ENCODE measurements at places on chromosomes 5 and 9.

DNA sequence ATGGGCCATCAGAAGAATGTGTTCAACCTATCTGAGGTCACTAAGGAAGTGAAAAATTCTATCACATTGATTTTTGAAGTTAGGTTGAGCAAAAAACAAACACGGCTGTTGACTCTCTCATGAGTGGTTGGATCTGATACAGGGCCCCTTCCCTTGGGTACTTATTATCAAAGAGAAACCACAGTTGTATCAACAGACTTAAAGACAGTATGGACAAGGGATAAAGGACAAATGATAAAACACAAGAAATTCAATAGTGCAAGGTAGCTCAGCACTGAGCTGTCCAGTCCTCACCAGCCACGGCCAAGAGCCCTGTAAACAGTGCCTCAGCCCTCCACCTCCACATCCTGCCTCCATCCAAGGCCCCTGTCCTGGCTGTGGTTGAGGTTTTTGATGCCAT is 86.9 kb downstream of the UBE2QL1 start:
- no peak for DNase-seq

DNA sequence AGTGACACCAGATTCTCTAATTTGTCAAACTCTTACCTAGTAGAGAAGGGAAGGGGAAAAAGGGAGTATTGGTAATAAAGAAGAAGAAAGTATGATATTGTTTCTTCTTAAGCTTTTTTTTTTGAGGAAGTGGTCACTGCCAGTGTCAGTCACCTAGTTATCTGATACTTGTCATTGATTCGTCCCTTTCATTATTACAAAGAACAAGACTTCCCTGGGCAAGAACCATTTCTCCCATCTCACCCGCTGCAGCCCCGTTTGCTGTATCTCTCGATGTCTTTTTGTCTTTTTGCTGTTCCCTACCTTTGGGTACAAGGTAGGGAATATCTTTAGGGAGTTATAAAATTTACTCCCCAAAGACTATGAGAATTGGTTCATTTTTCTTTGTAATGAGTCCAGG is 249.0 kb downstream of the ARHGAP26 start:
- DNase-seq: no peak

GRCh38 chr5:178322736-178323540 is 90.3 kb upstream of the PHYKPL start:
- no peak for DNase-seq

DNA sequence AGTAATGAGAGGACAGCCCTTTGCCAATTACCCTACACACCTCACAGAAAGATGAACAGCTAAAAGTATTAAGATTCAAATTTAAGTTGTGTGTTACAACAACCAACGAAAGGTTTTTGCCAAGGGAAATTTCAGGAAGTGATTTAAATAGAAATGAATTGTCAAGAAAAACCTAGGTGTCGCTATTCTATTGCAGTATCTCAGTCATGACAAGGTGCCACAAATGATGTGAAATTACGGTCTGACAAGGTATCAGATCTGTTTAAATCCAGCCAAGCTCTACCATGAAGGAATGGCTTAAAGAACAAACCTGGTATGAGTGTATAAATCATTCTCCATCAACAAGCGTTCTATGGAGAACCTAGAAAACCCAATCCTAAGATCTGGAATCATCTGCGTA is 189.7 kb downstream of the ATPSCKMT start:
- no peak for DNase-seq

GRCh38 chr5:31664566-31664965 is 25.6 kb downstream of the PDZD2 start:
- DNase-seq: no peak

DNA sequence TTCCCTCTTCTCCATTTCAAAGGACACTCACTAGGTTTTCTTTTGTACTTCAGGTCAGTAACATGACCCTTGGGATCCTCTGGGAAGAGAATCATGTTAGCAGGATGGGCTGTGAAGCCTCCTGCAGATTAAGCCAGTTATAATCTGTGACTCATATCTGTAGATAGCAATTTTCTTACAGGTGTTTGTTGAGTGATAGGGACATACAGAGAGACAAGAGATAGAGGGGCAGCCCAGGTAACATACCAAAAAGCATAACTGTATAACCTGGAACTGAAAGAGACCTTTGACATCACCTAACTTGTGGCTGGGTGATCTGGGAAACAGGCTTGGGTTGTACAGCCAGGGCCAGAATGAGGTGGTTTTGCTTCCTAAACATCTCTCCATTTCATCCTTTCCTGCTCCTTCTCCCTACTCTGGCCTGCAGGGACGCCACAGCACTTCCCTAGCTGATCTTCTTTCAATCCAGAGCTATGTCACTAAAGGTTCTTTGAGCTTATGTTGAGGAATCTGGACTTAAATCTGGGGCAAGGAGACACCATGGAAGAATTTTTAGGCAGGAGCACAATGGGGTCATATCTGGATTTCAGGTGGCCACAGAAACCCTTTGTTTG is 21.0 kb upstream of the PPARGC1B start:
- DNase-seq: no peak

GRCh38 chr5:1685066-1685465 is 114.6 kb downstream of the MRPL36 start:
- DNase-seq: no peak

- no peak for DNase-seq
Measured at GRCh38 chr5:165805756-165806155, 2300.3 kb downstream of the MAT2B start.

DNA sequence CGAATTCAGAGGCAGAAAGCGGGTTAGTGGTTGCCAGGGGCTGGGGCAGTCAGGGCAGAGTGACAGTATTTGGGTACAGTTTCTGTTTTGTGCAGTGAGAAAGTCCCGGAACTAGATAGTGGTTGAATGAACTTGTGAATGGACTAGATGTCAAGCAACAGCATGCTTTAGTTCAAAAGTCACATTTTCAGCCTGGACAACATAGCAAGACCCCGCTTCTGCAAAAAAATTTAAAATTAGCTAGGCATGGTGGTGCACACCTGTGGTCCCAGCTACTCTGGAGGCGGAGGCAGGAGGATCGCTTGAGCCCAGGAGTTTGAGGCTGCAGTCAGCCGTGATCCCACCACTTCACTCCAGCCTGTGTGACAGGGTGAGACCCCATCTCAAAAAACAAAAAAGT is 8.4 kb downstream of the NOTCH1 start:
- DNase-seq: no peak

DNA sequence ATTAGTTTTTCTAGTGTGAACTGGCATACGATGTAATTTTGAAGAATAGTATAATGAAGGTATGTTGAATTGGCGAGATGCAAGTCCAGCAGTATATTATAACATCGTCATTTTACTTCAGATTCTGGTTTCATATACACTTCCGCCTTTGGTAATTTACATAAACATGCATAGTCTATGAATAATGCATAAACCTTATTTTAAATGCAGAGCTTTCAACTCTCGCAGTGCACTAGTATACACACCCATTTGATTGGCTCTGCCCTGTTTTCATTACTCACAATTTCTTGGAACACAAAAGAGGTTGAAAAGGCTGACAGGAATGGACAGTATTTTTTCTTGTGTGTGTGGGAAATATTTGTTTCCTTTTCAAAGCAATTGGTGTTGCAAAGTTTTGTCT is 128.9 kb upstream of the CCNH start:
- no peak for DNase-seq

DNA sequence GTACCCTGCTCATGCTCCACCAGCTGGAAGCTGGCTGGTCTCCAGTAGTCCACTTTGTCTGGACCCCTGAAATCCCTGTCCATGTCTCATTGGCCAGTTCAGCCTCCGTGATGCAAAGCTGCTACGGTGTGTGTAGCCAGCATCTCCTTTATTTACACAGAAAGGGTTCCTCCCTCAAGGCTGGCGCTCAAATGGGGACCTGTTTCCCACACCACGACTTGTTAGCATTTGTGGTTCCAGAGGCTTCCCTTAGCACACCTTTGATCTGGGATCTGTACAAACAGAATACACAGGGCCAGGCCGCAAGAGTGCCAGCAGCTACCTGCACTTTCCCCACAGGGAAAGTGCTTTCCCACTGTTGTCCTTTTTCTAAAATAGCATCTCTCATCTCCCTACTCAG is 5.7 kb upstream of the SMU1 start:
- no peak for DNase-seq

- no peak for DNase-seq
Measured at GRCh38 chr5:178483620-178484019, 106.6 kb downstream of the COL23A1 start.

DNA sequence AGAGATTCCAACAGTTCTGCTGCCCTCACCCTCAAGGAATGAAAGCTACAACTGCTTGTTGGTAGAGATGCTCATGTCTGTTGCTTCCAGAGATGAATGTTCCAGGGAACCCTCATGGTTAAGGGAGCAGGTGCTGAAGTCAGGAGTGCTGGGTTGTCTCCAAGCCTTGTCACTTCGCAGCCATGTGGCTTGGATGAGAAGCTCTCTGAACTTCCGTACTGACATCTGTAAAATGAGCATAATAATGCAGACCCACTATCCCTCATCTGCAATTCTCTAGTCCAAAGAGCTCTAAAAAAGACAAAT is 133.3 kb upstream of the ADRA1B start:
- no peak for DNase-seq

DNA sequence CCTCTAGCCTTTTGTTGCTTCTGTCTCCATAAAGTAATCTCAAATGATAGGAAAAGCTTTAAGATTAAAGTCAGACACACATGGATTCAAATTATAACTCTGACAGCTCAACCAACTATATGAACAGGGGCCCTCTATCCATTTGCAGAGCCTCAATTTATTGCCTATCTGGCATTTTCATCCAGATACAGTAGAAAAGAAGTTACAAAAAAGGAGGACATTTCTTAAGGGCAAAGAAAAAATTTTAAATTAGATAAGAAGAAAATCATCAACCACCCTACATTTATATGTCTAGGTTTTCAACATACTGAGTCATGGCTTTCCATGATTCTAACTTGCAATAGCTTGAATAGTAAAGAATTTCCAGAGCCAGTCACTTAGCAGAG is 567.2 kb downstream of the CAAP1 start:
- DNase-seq: no peak

DNA sequence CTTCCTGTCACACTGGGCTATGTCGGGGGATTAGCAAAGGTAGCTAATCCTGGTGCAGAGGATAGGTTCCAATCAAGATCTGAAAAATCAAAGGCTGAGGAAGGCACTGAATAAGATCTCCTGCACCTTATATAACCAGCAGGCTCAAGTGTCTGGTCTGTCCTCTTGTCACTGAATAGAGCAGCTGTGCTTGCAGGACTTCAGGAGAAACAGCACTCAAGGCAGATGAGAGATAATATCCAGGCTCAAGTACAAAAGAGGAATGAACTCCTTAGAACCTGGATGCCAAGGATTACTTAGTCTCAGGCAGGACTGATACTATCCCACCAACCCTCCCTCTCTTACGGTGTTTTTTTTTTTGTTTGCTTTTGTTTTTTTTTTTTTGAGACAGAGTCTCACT is 108.8 kb upstream of the LRRTM2 start:
- DNase-seq: no peak

DNA sequence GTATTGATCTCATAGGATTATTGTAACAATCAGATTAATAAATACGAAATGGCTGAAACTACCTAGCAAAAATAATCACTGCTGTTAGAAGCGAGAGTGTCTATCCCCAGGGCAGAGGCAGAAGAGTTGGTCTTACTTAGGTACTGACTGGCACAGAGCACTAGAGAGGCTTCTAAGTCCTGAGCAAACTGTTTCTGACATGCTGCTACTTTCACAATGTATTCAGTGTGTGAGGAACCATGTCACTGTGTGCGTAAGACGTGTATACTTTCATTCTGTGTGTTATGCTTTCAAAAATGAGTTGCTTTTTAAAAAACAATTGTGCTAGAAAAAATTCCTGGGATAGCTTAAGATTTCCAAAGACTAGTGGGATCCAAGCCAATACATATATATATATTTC is 5.5 kb upstream of the KLHL9 start:
- DNase-seq: no peak

DNA sequence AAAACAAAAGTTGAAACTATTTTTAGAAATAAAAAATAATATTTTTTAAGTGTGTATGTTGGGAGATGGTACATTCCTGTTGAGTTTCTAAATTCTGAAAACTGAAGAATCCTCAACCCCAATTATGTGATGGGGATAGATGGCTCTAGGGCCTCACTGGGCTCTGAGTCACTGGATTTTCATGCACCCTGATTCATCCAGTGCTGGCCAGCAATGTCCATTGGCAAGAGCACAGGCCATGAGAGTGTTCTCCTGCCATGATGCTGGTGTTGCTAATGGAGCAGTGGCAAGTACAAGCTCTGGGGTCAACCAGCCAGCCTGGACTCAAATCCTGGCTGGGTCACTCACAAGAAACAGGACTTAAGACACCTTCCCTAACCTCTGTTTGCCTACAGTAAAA is 23.3 kb downstream of the SMIM23 start:
- no peak for DNase-seq

DNA sequence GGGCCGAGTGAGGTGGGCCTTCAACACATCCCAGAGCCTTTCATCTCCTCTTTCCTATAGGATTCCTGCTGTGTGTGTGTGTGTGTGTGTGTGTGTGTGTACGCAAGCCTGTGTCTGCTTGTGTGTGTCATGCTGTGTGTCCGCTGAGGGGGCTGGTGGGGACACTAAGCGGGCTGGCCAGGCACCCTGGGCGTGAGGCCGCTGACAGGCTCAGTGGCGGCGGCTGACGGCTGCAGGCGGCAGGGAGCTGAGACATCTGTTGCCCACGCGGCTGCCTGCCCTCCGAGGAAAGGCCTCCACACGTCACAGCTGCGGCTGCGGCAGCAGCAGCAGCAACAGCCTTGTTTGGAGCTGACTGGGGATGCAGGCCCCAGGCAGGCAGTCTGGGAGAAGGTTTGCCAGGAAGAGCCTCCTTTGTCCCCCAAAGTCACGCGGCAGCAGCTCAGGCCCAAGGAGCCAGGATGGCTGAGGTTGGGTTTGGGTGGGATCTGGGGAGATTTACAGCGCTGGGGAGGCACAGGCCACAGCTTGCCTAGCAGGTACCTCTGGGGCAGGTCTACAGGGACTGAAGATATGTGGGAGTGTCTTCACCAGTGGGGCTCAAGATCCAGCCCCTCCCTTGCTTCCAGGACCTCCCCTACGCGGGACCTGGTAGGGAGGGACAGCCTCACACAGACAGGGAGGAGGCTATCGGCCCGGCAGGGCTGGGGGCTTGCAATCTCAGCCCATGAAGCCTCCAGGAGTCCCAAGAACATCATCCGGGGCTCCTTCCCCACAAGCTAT is 1.8 kb downstream of the PDLIM4 start:
- no peak for DNase-seq

GRCh38 chr9:133778336-133779013 is 40.3 kb upstream of the SARDH start:
- no peak for DNase-seq

DNA sequence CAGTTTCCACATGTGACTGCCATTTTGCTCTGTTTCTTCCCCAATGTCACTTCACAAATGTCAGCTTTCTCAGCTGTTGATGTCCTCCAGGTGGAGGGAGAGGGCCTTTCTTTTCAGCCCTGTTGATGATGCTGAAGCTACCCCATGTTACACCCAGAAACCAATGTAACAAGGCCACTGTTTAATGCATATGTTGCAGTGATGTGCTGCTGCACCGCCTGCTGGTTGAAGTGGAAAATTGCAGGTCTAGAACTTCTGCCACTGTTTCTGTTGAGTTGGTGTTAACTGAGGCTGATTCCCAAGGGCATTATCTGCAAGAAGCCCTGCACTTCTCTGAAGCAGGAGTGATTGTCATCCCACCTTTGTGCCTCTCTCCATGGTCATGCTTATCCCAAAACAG is 428.4 kb downstream of the KDM4C start:
- no peak for DNase-seq

GRCh38 chr9:133956520-133957076 is 35.5 kb downstream of the VAV2 start:
- no peak for DNase-seq

GRCh38 chr5:17276445-17276844 is 59.0 kb downstream of the BASP1 start:
- DNase-seq: no peak

GRCh38 chr5:150309101-150309885 is 6.6 kb upstream of the ARSI start:
- no peak for DNase-seq
